H4 (cell line): ENCODE measurements at places on chromosomes 16 and 17.
A peak's percentile ranks its signal among the peaks of the same experiment; 100 is the strongest.

GRCh38 chr17:40122136-40122998 is 596 bp downstream of the MSL1 start:
- DNase-seq = no peak

DNA sequence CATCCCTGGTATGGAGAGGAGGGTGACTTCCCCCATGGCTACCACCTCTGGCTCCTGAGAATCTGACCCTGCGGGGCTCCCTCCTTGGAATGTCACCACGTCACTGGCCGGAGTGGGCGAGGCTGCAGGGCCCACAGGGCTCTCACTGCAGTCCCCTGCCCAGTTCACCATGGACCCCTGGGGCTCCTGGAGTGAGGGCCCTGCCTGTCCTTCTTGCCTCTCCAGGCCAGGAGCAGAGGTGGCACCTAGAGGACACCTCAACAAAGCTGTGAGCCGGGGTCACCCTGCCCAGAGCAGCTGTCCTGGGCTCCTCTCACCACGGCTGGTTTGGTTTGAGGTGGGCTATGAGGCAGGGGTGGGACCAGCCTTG is 67.8 kb upstream of the GNG13 start:
- DNase-seq = no peak

GRCh38 chr17:81371910-81372760 is 23.1 kb upstream of the BAHCC1 start:
- DNase-seq = peak; percentile 44

DNA sequence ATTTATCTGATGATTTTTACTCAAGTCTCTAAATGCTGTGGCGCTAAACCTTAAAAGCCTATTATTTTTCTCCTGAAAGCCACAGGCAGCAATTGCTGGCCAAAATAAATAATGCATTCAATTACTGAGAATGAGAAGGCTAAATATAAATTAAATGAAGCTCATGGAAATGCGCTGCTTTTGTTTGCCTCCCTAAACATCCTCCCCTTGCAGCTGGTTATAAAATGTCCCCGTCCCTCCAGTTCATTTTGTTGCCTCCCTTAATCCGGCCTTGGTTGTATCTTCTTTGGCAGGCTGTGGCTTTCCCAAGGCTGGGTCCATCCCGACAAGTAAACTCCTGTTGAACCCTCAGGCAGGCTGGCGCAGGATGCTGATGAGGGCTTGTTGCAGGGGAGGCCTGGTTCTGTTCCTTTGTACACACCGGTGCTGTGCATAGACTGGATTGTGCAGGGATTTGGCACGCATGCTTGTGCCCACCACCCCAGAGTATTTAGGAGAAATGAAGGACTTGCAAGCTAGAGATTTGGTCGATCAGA is 62.7 kb downstream of the KNOP1 start:
- DNase-seq = no peak

DNA sequence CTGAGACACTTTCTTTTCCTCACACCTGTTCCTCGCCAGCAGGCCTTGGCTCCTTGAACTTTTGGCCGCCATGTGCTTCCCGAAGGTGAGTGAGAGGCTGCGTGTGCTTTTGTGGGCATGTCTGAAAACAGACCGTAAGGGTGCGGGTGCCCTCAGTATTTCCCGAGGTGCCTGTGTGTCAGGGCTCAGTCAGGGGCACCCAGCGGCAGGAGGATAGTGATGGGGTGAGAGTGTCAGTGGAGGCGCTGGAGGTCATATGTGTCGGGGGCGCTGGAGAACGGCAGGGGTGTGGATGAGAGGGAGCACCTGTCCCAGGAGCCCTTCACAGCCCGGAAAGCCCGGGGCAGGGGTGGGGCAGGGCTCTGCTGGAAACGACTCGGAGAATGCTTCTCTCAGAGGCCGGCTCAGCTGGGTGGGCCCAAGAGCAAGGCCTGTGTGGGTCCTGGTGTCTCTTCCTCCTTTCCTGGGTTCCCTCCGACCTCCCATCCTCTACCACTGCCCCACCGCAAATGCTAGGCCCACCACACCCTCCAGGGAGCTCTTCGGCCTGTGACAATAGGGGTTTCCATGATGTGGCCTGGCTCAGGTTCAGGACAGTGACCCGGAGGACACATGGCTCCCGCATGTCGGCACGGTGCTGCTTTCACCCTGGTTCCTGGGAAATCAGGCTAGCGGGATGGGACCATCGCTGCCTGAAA is 451 bp downstream of the IL32 start:
- no peak for DNase-seq

- no peak for DNase-seq
These were observed 368.0 kb upstream of the RBFOX1 start for GRCh38 chr16:6964679-6965078.

DNA sequence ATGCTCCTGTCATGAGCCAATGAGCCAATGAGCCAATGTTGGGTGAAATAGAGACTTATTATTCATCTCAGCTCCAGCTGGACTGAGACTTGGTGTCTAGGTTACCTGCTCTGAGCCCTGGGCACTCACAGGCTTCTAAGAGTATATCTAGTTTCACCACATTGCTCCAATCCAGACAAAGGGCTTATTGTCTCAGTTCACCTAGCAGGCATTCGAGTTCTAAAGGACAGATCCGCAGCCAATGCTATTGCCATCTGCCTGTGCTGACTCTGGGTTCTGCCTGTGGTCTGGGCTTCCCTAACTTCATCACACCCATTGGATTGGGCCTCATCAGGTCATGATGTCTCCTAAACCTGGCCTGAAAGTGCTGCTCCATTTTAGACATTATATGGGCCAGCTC is 66.1 kb upstream of the HS3ST4 start:
- DNase-seq = no peak

DNA sequence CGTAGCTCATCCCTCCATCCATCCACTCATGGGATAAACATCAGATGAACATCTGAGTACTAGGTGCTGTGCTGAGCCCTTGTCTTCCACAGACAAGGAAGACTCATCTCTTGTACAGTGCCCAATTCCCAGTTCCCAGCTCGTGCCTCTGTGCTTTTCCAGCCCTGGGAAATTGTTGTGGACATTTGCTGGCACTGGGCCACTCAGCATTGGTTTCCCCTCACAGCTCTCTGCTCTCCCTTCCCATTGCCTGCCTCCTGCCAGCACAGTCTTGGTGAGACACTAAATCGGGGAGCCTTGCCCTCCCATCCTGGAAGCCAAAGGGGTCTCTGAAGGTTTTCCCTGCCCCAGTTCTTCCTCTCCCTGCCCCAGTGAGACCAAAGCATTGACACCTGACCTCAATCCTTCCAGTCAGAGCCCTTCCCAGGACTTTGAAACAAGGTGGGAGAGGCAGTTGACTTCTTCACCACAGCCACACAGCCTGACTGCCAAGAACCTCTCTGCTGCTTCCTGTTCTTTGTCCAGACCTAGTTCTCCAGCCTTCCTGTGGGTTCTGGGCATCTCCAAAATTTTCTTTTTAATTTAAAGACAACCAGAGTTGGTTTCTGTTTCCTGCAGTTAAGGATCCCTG is 50.2 kb downstream of the WSB1 start:
- DNase-seq = no peak

GRCh38 chr17:1474402-1475189 is 17.9 kb downstream of the MYO1C start:
- no peak for DNase-seq

DNA sequence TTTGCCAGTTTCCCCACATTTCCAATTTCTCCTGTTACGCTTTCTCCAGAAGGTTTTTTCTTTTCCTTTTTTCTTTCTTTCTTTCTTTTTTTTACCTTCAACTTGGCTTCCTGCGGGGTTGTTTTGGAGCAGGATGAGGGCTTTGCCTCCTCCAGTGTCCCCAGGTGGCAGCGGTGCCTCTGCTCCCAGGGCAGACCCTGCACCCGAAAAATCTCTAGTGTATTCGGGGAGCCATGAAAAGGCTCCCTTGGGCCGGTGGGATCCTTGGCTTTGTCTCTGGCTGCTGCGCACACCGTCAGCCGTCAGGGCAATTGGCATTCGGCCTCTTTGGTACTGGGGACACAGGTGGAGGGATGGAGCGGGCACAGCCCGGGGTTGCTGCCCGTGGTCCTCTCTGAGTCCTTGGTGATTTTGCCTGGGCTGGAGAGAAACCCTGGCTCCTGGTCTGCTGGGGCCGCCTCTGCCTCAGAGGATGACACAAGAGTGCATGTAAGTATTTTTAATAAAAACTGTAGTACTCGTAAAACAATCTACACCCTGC is 846 bp downstream of the ITGB3 start:
- no peak for DNase-seq

DNA sequence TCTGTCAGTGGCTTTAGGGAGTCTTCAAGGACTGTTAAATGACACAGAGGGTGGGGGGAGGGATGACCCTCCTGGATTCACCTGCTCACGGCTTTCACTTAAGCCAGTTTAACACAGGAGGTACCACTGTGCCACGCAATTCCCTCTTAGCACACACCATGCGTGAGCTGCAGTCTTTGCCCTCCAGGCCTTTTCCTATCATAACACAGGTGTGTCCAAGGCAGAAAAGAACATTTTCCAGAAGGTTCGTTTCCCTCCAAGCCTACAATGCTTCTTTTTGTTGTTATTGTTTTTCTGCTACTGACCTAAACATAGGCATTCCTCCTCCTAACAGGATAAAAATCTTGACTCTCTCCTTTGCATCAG is 1.1 kb downstream of the ZFHX3 start:
- no peak for DNase-seq

- DNase-seq = no peak
These were observed 449.9 kb downstream of the WWOX start for GRCh38 chr16:78549366-78549765.

DNA sequence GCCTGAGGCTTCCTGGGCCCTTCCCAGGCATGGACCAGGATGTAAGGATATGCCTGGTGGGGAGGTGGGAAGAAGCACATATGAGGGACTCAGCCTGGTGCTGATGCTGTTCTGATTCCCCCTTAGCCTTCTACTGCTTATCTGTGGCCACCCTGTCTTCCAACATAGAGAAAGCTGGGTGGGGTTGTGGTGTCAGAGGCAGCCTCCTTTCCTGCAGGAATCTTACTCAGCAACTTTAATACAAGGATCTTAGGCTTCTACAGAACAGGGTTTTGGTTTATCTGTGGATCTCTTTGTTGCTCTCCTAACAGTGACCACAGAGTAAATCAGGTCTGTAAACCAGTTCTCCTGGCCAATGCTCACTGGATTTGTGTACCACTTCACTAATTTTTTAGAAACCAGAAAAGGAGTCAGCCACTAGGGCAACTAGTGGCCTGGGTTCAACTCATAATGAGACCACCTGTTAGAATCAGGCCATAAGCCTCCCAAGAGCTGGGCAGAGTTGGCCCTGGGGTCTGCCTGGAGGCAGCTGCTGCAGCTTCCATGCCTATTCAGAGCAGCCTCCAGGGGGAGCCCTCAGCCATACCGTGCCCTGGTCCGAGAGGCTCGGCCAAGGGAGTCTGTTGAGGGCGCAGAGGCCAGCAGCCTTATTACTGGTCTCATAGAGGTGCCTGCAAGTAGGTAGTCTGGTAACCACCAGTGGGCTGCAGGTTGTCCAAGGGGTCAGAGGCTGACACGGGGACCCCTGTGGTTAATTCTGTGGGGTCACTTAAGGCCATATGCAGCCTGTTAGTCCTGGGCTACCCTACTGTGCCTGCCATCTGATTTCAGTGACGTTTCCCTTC is 7.1 kb downstream of the HAS3 start:
- DNase-seq = peak; percentile 27

- no peak for DNase-seq
These were observed 1.7 kb upstream of the SLC47A2 start for GRCh38 chr17:19718041-19718612.

DNA sequence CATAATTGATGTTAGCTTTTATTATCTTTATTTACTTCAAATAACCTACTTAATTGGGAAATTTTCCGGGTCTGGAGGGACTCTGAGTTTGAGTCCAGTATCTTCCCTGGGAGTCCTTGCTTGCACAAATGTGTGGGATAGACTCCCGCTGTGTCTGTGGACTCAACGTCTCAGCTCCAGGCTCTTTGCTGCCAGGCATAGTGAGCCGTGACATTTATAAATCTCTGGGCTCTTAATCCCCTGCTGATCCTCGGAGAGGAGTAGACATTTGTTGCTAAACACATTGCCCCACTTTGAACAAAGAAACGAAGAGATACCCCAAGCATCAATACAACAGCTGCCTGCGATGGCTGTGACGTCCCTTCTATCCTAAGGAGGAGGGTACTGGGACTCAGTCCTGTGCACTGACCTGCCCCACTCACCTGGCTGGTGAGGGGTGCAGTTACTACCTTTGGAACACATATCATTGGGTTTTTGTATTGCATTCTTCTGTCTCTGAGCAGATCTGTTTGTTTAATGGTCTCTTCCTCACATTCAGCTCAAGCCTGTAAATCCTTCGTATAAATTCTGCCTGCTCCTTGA is 316.9 kb downstream of the HAPSTR1 start:
- no peak for DNase-seq

- DNase-seq = no peak
These were observed 108.7 kb downstream of the VAT1L start for GRCh38 chr16:77897129-77897437.

GRCh38 chr17:11852912-11853311 is 144.4 kb downstream of the ZNF18 start:
- no peak for DNase-seq

DNA sequence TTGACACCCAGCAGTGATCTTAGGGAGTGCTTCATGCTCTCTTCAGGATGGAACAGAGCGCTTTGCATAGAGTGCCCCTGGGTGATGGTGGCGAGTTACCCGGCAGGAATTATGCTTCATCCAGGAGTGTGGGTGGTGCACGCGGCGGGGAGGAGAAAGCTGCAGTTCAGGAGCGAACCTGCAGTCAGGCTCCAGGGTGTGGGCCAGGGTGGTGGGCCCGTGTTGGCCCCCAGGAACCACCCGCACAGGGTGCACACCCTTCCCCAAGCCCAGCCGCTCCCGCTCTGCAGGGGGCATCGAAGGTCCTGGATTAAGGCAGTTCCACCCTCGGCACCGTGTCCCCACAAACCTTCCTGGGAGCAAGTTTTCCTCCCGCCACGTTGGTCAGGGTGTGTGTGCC is 3.9 kb downstream of the RAB40C start:
- DNase-seq = no peak

DNA sequence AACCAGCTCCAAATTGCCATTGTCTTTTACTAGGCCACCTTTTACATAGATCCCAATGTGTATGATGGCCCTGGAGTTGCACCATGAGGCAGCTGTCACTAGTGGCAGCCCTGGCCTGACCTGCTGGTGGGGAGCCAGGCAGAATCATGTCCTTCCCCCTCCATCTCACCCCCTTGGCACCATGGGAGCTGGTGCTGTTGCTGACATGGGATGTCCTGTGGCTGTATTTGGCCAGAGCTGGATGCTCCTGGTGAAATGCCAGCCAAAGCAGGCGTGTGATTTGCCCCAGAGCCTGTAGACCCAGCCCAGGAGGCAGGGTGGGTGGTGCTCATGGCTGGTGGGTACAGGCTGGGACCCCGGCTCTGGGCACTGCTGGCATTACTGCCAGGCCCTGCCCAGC is 18.6 kb downstream of the SLC12A3 start:
- DNase-seq = no peak

DNA sequence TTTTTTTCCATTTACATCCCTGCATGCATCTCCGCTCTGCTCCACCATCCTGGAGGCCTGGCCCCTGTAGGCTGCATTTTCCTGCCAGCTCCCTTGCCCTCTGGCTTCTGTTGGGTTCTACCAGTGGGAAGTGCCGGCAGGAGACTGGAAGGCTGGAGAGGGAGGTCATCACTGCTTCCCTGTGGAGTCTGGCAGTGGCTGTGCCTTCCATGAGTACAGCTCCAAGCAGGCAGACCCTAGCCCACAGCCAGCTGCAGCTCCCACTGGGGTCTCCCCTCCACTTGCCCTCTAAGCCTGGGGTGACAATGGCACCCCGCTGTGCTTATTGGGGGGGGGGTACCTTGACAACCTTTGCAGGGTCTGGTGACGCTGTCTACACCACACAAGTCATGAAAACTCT is 37.3 kb downstream of the MMP15 start:
- no peak for DNase-seq

GRCh38 chr16:56261656-56262055 is 70.4 kb downstream of the GNAO1 start:
- DNase-seq = no peak
